Fibroblast of skin of right quadriceps (primary cell): ENCODE measurements at places on chromosomes 13 and 19.
A peak's percentile ranks its signal among the peaks of the same experiment; 100 is the strongest.

DNA sequence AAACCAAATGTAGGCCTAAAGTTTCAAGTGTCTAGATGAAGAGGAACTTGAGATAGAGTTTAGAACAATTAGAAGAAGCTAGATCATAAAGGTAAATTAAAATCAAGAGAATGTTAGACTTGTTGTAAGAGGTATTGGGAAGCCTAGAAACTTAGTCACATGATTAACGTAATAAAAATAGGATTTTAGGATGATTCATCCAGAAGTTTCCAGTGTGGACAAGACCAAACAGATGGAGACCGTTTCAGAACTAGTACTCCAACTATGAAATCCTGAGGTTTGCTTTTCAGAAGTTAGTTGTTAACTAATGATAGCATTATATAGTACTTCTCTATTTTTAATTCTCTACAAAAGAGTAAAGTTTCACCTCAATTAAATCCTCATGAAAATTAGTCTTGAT, 104.9 kb downstream of the MZT1 start:
- no peak for DNase-seq

- DNase-seq = no peak
These were observed 45.8 kb downstream of the MIPEP start for GRCh38 chr13:23843436-23843835.

DNA sequence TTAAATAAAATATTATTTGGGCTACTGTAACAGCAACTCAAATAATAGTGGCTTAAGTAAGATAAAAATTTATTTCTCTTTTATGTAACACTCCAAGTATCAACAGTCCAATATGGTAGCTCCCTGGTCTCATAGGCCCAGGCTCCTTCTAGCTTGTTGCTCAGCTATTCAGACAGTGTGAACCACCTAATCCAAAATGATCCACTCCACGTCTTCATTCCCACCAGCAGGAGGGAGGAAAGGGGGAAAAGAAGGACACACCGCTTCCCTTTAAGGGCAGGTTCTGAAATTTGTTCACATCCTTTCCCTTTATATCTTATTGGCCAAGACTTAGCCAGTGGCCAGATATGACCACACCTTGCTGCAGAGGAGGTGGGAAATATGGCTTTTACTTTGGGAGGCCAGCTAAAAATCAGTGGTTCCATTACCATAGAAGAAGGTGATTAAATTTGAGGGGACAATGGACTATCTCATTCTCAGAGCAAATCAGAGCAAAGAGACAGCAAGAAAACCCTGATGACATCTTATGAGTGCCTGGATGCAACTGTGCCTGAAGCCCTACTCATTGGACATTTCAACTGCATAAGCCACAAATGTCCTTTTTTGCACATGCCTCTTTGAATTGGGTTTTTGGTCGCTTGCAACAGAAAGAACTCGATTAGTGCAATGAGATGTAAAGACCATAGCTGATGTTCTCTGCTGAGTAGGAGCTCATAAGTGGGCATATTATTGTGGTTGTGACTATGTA, 7.0 kb upstream of the EPOR start:
- DNase-seq = no peak

DNA sequence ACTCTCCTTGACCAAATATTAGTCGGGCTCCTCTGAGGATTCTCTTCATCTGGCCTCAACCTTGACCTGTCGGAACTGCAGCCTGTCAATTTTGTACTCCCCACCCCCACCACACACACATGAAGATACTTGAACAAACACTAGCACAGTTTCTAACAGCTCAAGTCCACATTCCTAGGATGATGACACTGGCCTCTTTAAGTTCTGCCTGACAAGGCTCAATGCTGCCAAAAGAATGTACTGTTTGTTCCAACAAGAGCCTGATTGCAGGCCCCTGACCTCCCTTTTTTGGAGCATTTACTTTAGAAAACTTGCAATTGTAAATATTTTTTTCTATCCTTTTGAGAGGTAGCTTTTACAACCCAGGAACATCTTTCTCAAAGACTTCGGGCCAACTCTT, 169.2 kb upstream of the IRS2 start:
- peak; percentile 32 for DNase-seq

DNA sequence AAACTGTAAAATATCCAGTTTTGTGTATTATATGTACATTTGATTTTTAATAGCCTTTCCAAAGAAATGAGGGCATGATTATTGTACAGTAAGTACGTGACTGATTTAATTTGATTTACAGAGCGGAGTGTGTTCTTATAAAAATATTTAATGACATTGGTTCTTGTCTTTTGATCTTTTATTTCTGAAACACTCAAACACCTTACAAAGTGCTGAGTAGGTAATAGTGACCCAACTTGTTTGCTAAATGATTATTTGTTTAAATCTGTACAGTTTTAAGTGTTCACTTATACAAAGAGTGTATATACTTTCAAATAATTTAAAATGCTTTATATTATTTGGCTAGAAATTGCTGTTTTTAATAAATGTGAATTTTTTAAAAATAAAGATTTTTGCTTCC, 71.5 kb downstream of the COG3 start:
- DNase-seq = no peak

- DNase-seq = peak; percentile 4
These were observed 74.9 kb downstream of the WTIP start for GRCh38 chr19:34556488-34556887.

- DNase-seq = no peak
These were observed 15.8 kb upstream of the SHISA2 start for GRCh38 chr13:26067601-26068000.

DNA sequence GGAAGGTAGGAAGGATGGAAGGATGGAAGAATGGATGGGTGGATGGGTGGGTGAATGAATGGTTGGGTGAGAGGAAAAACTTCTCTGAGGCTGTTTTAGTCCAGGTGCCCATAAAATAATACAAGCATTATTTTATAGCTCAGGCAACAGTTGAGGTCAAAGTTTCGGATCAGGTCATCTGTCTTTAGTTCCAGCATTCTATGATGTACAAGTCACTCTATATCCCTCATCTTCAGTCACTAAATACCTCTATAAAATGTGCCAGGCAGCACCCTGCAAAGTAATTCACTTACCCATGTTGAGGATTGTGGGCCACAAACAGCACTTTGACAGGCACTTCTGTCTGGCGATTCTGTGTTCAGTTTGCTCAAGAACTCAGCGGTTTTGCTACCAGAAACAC, 66.0 kb downstream of the EPSTI1 start:
- no peak for DNase-seq

GRCh38 chr13:50334944-50335343, 319.7 kb downstream of the KCNRG start:
- peak; percentile 34 for DNase-seq

DNA sequence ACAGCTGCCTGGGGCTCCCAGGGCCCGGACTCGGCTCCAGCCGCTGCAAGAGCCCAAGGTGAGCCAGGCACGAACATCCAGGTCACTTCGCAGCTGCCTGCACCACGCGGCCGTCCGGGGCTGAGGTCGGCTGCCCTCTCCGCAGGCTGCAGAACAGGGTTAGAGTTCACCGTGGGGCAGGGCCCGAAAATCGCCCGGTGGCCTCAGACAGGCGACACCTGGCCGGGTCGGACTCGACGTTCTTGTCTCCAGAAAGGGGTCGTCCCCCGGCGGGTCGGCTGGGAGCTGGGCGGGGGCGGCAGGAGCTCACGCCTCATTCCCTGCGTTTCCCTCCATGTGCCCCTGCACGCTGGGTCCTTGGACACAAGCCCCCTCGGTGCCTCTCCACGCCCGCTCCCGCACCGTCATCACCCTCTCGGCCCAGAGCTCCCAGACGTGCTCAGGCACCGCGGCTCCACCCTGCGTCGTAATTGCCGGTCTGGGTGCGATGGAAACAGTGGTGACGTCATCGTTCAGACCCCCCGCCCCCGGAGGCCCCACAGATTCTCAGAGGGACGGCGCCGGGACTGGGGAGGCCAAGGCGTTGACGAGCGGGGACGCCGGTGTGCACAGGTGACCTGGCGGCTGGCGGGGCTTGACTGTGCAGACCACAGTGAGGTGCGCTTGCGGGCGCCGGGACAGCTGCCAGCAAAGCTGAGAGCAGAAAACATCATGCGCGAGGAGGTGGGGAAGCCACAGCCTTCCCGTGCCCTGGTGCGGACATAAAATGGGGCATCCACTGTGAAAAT, 4.0 kb upstream of the GRIN3B start:
- DNase-seq = peak; percentile 59

GRCh38 chr13:26051657-26052311, at the start of gene SHISA2:
Gene SHISA2, minus strand, starts transcription at chr13:26052016. Its CDS starts 1,041 bp downstream, at chr13:26050975.
- peak; percentile 56 for DNase-seq
